Nucleus accumbens (tissue), 56 donors: ENCODE measurements at places on chromosomes 1 and 21.

GRCh38 chr1:13536571-13536970, 22.8 kb upstream of the LRRC38 start:
- DNase-seq, result no peak

- DNase-seq, result no peak
Observed at GRCh38 chr1:236938760-236939159, 65.5 kb downstream of the MT1HL1 start.

DNA sequence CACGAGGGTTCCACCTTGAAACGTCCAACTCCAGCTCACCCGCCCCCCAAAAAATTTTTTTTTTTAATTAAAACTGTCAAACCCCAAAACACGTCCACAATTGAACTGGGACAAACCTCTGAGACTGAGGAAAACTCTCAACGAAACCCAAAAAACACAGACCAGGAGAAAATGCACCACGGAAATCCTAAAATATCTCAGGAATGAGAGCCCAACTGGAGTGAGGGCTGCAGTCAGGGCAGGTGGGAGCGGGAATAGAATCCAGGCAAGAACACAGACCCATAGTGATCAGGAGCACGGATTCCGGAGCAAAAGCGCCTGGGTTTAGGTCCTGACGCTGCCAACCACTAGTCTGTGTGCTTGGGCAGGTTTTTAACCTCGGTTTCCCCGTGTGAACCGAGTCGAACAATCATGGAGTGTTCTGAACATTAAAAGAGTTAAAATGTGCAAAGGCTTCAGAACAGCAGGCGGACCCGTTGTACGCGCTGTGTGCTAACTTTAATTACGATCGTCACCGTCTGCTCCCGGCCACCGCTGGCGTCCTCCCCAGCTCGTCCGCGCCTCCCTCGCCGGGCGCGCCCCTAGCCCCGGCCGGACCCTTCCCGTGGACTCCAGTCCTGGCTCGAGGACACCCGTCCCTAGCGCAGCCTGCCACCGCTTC, 624 bp downstream of the ARHGAP29 start:
- no peak for DNase-seq

- DNase-seq, result no peak
Observed at GRCh38 chr1:205774198-205775014, 876 bp downstream of the RAB29 start.

- no peak for DNase-seq
Observed at GRCh38 chr1:40476924-40477677, at the start of gene ZFP69. ZFP69 (plus strand) TSS chr1:40477290; CDS start chr1:40479362, 2,072 bp downstream.
